ENCODE measurements at places on chromosomes 2 and 18. TPM values are rescaled to one million over a fixed set of nuclear protein-coding genes. Genes with fewer than 3 reads are reported as not detected.

WDR12 gene
- 66.0 TPM for total RNA-seq

RAB27B gene
- 13.1 TPM for total RNA-seq

FN1 gene
- 179 TPM for total RNA-seq

FEV gene
- not detected for total RNA-seq

ERICH2 gene
- not detected for total RNA-seq

SERPINB5 gene
- total RNA-seq = 0.10 TPM

EVX2 gene
- not detected for total RNA-seq

C2orf68 gene
- 26.5 TPM for total RNA-seq

RAB6C gene
- not detected for total RNA-seq

CWC22 gene
- total RNA-seq = 17.0 TPM

SCN3A gene
- 0.02 TPM for total RNA-seq

AGXT gene
- total RNA-seq = not detected

PRSS56 gene
- 0.10 TPM for total RNA-seq

ADGRF3 gene
- total RNA-seq = 0.15 TPM

PROM2 gene
- total RNA-seq = not detected

TFCP2L1 gene
- total RNA-seq = 29.7 TPM

CNTNAP5 gene
- total RNA-seq = not detected

IL1RL2 gene
- not detected for total RNA-seq

ACKR3 gene
- 15.6 TPM for total RNA-seq

GALR1 gene
- total RNA-seq = not detected

MYCN gene
- not detected for total RNA-seq

LINC00305 gene
- total RNA-seq = not detected

ALPI gene
- not detected for total RNA-seq

RNF181 gene
- 193 TPM for total RNA-seq

PLEKHH2 gene
- 2.1 TPM for total RNA-seq

All from A549 treated with AZD2906 at 1 μM for 4 hours (cell line).